Diencephalon (tissue), 1 donor: ENCODE measurements at places on chromosomes 4 and X. TPM values are rescaled to one million over a fixed set of nuclear protein-coding genes. Genes with fewer than 3 reads are reported as not detected.

Gene SSX2B
- total RNA-seq, result not detected

Gene RRH
- 0.46 TPM for total RNA-seq

Gene FAAH2
- total RNA-seq, result 6.2 TPM

Gene RTL5
- total RNA-seq, result 9.2 TPM

Gene TEX28
- not detected for total RNA-seq

Gene GLUD2
- total RNA-seq, result 3.2 TPM

Gene DCHS2
- 28.6 TPM for total RNA-seq

Gene CXorf51B
- not detected for total RNA-seq

Gene EOLA1
- total RNA-seq, result 13.4 TPM

Gene TLR8
- 1.2 TPM for total RNA-seq

Gene RBM47
- 3.5 TPM for total RNA-seq

Gene GUCY1A1
- 264 TPM for total RNA-seq

Gene MAP3K15
- total RNA-seq, result 0.46 TPM

Gene MAGEB2
- not detected for total RNA-seq

Gene PLAC1
- not detected for total RNA-seq

Gene SPIN4
- total RNA-seq, result 13.4 TPM

Gene FGB
- total RNA-seq, result not detected

Gene TMEM150C
- 59.1 TPM for total RNA-seq

Gene MUC7
- not detected for total RNA-seq
